GM23338 (cell line): ENCODE measurements at places on chromosomes 13 and 19.

DNA sequence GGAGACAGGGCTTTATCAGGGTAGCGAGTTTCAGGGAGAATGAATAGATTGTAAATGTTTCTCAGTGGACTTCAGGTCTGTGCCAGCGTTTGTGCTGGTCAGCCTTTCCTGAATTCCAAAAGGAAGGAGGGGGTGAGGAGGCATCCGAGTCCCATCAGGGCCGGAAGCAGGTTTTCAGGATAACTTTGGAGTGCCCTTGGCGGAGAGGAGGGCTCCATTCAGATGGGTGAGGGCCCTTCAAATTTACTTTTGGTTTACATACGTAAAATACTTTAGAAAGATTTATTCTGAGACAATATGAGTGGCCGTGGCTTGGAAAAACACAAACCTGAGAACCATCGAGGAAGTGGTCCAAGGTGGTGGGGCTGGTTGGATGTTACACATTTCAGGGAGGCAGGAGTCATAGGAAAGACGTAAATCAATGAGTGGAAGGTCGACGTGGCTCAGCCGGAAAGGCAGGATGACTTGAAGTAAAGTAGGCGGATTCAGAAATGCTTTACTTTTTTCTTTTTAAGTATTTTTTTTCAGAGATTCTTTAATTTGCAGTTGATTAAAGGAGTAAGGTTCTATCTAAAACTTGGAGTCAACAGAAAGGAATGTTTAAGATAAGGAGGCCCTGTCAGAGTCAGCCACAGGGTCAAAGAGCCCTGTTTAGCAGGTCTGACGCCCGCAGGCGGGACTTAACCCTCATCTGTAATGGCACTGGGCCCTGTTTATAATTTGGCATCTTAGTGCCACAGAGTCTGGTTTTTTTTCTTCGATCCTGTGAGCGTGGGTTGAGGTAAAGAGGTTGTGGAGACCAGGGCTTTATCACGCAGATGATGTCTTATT is 32.8 kb downstream of the ATP11A start:
- peak; percentile 44 for DNase-seq

DNA sequence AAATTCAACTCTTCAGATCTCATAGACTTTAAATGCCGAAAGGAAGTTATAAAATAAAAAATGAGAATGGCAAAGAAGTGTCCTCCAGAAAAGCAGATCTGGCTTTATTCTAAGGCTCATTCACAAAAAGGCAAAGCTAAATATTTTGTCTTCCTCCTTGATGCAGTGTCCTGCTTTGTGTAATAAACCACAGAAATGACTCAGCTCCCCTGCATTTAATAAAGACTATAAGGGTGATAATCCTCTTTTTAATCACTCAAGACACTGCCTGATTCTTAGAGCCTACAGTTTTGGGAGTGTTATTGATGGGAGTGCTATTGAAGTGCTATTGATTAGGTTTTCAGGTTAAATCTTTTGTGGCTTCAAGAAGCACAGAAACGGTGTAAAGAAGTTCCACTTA is 482.0 kb downstream of the PCDH20 start:
- no peak for DNase-seq

- DNase-seq: peak; percentile 82
These were observed at the start of gene FAM124A for GRCh38 chr13:51222037-51222685. TSS of gene FAM124A (plus strand) at chr13:51222398. CDS start at chr13:51222502, 104 bp downstream.

GRCh38 chr13:25169356-25169755 is 2.7 kb downstream of the AMER2 start:
- DNase-seq: no peak

GRCh38 chr13:26320766-26321165 is 66.8 kb downstream of the CDK8 start:
- no peak for DNase-seq

- no peak for DNase-seq
These were observed 163.7 kb upstream of the KL start for GRCh38 chr13:32852526-32852925.

- no peak for DNase-seq
These were observed 3.0 kb upstream of the NANOS3 start for GRCh38 chr19:13873834-13874515.

- no peak for DNase-seq
These were observed 181.1 kb downstream of the TSHZ3 start for GRCh38 chr19:31168106-31168625.

DNA sequence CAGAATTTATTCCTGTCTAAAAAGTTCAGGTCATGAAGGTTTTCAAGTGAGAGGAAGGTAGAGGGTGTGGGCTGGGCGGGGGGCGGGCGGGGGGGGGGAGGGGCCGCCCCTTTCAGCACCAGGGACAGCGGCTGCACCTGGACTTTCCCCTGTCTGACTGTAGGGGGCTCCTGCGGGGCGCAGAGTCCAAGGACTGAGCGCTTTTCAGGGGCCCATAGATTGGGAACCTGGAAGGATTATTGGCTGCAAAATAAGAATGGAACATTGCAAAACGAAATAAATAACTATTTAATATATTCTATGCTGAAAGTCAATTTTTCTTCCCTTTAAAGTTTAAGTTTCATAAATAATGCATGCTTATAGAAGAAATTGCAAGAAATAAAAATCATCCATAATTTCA is 8.9 kb upstream of the CYP4F3 start:
- peak; percentile 28 for DNase-seq
